LNCaP clone FGC (cell line): ENCODE measurements at places on chromosomes 7 and 10.

DNA sequence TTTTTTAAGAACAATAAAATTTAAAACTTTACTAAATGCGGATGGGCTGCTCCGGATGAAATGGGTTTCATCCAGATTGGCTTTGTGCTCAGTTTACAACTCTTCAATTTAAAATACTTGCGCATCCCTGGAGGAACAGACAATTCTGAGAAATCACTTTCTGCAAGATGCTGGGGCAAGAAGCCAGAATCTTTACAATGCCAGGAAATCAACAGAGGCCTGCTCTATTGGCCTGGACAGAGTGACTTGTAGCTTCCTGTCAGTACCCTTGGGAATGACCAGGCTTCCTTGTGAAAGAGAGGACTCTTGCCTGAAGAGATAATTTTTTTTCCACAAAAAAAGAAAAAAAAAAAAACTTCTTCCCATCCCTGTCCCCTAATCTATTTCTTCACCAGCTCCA, 3.9 kb upstream of the FAM13C start:
- DNase-seq, result no peak

GRCh38 chr7:71679480-71679879, 547.5 kb downstream of the GALNT17 start:
- DNase-seq, result no peak

GRCh38 chr10:103433858-103434257, 18.3 kb downstream of the CALHM2 start:
- DNase-seq, result no peak

- peak; percentile 30 for DNase-seq
Measured at GRCh38 chr10:22988581-22989360, 60.9 kb downstream of the ARMC3 start.

- DNase-seq, result peak; percentile 87
Measured at GRCh38 chr10:3486346-3487065, 298.5 kb downstream of the KLF6 start.
